ENCODE measurements at places on chromosomes 11 and 22.

- DNase-seq: no peak
These were observed 230.8 kb downstream of the ADAMTS15 start for GRCh38 chr11:130679247-130679646.

DNA sequence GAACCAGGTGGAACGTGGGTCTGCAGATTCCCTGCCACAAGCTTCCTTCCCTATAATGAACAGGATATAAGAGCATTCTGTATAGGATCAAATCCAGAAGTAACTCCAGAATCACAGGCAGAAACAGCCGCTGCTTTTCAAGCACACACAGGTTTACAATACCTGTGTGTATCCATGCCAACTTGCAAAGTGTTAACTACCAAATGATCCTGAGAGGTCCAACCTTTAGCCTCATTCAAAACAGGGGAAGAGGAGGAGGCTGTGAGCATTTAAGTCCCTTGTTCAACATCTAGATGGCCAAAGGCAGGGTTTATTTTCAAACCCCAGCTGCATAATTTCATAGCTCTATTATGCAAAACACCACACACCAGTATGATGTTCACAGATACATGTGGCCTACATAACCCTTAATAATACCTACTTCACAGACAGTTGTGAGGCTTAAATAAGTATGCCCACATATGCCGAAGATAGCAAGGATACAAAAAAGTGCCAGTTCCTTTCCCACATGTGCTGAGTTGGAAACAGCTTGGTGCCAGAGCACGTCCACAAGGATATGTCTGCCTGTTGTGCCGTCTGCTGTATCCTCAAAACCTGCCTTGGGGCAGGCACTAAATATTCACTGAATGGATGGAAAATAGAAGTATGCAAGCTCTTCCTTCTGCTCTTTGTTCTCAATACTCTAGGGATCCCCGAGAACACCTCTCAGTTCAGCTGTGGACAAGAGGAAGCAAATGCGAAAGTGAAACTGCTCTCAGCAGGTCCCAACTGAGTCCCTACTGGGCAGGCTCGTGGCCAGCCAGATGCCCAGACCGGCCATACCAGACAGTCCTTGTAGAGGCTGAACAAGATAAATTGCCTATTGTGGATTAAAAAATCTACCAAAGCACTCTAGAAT is 66.8 kb downstream of the LARGE1 start:
- DNase-seq: peak; percentile 85

DNA sequence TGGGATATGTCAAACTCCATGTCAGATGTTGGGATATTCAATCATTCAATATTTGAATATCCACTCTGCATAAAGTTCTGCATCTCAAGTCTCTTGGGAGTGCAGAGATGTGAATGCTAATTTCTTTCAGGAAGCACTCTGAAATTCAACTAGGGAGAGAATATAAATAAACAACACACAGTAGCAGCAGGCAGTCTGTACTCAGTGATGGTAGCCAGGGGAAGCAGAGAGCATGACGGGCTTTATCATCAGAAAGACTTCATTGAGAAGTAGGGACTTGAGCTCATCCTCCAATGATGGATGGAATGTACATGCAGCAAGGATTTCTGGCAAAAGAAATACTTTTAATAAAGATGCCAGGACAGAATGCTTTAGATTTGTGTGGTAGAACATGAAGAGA is 9.8 kb upstream of the TEAD1 start:
- no peak for DNase-seq

GRCh38 chr11:17273668-17274282 is 2.8 kb upstream of the NUCB2 start:
- no peak for DNase-seq

GRCh38 chr11:44994753-44995152 is 44.1 kb upstream of the TP53I11 start:
- no peak for DNase-seq

DNA sequence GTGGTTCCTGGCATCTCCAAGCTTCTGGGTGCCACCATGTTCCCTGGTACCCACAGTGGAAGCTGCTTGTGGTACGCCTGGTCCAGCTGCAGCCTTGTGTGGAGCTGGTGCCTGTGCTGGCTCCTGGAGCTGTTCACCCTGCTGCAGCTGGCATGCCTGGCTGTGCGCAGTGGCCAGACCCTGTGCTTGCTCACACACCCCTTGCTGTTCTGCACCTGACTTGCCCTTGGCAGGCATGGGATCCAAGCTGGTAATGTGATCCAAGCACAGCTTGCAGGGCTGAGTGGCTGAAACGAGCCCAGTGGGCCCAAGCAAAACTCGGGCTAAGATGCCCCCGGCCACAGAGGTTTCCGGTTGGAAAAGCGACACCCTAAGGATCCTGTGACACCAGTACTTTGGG is 104.7 kb upstream of the CLMP start:
- DNase-seq: no peak

GRCh38 chr11:101288392-101288791 is 158.8 kb upstream of the PGR start:
- no peak for DNase-seq

GRCh38 chr11:45646275-45646927 is 19.0 kb downstream of the CHST1 start:
- DNase-seq: peak; percentile 40
